ENCODE measurements at places on chromosomes 5 and 9.

GRCh38 chr5:1111241-1111726 lies 579 bp downstream of the SLC12A7 start:
- DNase-seq = no peak

DNA sequence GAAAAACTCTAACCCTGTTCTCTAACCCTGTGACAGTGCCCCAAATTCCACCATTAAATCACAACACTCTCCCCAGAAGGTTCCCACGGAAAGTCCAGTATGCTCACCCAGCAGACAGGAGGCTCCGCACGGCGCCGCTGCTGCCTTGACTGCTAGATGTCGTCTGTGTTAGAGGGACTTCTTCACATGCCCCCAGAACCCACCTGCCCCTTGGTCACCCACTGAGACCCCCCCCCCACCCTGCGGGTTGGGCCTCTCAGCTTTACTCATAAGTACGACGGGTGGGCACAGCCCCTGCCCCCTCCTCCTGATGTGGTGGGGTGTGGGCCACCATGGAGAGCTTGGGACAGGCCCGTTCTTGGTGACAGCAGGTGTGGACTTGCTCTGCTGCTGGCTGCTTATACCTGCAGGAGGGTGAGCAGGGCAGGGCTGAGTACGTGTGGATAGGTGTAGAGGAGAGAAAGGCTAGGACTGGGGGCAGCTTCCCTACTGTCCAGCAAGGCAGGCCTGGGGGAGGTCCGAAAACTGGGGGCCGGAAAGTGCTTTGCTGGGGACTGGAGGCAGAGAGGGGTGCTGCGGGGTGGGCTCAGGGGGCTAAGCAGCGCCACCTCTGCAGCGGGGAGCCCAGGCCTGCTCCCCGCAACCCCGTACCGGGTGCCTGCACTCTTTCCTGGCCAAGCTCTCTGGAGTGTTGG lies 57.5 kb upstream of the OLFM1 start:
- no peak for DNase-seq

GRCh38 chr5:58071566-58071965 lies 388.3 kb downstream of the PLK2 start:
- DNase-seq = no peak

DNA sequence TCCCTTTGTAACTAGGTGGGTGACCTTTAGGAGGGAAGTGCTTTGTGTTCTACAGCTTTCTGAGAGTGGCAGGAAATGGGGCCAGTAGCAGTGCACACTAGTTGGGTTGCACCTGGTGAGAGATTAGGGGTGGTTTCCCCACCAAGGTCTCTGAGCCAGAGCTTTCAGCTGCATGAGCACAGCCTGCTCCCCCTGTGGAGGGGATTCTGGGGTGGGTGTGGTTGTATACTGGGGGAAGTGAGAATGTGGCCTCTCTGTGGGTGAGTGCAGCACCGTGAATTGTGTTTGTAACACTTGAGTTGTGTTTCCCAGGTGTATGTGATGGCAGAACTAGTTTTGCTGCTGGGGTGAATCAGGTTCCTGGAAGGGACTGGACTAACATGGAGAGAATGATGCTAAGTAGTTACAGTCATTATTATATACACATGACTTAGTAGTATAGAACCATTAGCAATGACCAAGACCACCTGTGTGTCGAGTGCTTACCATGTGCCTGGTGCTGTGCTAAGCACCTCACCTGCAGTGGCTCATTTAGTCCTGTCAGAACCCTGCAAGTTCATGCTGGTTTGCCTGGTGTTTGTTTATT lies 11.8 kb upstream of the CXXC5 start:
- DNase-seq = peak; percentile 95

GRCh38 chr9:105157171-105157583 lies 87.3 kb upstream of the SLC44A1 start:
- DNase-seq = peak; percentile 74
